ENCODE measurements at places on chromosomes 3 and 15.

GRCh38 chr3:4852780-4853748 is 126.2 kb upstream of the BHLHE40 start:
- no peak for DNase-seq

GRCh38 chr3:117184574-117184973 is 475.0 kb downstream of the TUSC7 start:
- no peak for DNase-seq

DNA sequence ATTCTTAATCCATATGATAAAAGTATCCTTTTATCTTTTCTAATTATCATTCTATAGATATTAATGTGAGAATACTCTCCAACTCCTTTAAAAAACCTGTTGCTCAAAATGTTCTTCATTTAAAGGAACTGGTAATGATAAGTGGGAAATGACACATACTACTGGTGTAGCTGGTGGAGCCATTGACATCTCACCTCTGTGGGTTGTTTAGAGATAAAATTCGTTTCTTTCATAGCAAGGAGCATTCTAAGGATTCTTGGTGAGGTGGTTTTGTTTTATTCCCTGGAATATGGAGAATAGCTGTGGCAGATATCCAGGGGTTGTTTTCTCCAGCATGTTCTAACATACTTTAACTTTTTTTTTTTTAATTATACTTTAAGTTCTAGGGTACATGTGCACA is 299.8 kb upstream of the THBS1 start:
- no peak for DNase-seq

- no peak for DNase-seq
These were observed 72.2 kb downstream of the ATP8B4 start for GRCh38 chr15:50046867-50047266.

DNA sequence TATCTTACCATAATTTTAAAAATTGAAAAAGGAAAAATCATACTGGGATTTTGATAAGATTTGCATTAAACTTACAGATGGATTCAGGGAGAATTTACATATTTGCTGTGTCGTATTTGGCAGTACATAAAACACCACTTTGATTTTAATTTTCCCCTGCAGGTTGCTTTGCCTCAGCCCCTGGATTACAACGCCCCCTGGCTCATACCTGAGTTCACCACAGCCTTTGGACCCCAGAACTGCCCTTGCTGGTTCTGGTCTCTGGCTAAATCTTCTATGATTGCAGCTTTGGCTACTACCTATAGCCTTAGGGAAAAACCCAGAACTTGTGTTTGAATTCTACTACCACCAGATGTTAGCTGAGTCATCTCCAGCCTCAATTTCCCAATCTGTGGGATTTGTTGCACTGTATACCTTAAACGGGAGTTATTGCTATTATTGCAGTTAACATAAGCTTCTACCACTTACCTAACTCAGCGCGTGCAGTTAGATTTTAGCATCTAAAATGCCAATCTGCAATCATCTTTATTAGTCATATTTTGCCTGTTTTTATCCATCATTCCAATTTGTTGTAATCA is 315.7 kb upstream of the GADL1 start:
- no peak for DNase-seq

DNA sequence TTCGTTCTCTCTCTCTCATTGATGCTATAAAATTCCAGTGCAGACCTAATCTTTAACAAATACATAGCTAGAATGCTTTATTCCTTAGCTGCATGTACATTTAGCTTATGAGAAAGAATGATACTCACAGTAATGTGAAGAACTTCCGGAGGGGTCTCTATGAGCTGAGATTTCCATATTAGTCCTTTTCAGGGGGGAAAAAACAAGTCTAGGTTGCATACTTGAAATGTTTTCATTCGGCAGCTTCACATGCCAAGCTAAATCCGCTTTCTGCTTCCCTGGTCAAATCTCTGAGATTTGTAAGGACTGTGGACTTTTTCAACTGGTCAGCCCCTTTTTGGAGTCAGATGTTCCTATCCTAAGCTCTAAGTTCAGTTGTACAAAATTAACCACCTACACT is 111.5 kb upstream of the COL8A1 start:
- no peak for DNase-seq

GRCh38 chr15:62979252-62979651 is 63.3 kb upstream of the TPM1 start:
- DNase-seq: no peak

DNA sequence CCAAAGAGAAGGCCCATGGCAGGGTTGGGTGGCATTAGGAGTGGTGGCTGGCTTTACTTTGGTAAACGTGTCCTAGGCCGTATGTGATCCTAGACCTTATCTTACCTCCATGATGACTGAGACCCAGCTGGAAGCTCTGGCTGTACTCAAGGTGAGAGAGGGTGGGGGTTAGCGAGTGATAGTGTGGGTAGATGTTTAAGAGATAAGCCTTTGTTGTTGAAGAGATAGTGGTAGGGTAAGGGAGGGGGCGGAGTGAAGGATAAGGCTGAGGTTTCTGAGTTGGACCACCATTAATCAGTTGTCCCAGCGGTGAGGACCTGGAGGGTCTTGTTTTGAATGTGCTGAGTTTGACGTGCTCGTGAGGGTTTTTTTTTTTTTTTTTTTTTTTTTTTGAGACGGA is 61.5 kb upstream of the ULK4 start:
- no peak for DNase-seq

DNA sequence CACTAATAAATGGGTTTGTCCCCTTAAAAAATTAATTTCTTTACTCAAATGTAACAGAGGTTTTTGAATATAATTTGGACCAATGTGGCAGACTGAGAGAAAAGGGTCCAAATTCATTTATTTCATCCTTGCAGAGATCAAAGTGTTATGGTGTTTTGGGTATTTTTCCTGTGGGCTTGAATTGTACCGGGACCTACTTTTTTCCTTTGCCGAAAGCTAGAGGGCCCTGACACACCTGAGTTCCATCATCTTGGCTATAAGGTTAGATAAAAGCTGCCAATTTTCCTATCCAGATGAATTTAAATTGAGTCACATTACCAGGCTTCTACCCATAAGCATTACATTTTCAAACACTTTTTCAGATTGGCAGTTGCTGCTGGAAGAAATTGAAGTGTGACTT is 908 bp downstream of the CCNB2 start:
- DNase-seq: no peak

GRCh38 chr3:138902171-138902570 is 44.8 kb downstream of the FOXL2 start:
- no peak for DNase-seq

DNA sequence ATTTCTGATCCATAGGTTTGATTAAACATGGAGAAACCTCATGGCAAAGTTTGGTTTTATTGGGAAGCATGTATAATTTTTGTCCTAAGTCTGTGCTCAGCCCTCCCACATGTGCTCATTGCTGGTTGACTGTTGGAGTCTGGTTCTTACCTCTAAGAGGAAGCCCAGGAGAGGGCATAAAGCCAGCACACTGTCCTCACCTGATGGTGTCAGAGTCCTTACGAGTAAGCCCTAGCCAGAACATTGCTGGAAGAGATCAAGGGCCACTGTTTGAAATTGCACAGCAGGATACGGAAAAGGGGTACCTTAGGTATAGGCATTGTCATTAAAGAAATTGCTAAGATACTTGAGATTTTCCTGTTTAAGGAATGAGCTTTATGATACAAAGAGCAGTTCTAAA is 21.3 kb downstream of the MLH1 start:
- no peak for DNase-seq

DNA sequence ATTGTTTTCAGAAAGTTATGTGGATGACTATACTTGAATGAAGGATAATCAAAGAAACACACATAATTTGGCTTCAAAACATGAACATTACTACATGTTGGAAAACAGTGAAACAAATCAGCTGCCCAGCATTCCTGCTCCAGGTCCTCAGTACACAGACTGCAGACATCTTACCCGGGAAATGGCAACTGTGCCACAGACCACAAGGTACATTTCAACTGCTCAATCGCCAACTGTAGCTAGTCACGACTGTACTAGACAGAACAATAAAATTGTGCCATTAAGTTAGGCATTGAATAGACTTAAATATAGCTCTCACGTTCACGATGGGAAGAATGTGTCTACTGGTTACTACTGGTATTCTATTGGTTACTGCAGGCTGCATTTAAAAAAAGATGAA is 5.0 kb downstream of the NAA50 start:
- no peak for DNase-seq

DNA sequence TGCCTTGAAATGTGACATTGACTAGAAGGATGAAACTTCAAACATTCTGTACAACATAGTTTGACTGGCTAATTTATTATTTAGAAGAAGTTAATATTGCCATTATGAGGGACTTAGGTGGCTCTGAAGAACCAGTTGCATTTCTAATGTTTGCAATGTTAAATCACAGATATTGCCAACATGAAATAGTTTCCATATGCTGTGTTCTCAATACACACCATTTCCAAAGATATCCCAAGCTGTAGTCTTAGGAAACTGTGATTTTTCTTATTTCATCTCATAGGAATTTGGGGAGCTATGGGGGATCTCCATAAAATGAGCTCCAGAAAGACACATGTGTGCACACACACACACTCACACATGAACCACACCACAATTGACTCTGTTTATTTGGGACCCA is 36.3 kb downstream of the ALG1L2 start:
- DNase-seq: no peak

DNA sequence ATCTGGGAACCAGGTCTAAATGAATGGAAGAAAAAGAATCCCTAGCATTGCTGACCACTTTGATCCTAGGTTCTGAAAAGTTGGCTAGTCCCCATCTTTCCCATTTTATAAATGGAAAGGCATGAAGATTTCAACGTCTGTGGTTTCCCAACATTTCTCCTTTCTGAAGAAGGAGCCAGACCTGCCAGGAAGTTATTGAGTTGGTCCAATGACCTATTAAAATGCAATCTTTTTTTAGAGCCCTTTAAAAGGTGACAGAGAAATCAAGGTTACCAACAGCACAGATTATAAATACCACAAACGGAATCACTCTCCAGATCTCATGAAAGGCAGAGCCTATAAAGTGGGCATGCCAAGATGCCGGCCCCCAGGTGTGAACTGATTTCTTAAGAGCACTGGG is 505.6 kb upstream of the THBS1 start:
- no peak for DNase-seq

GRCh38 chr15:85423256-85423655 is 42.9 kb downstream of the AKAP13 start:
- no peak for DNase-seq
